COR-L47 (cell line): ENCODE measurements at places on chromosomes 3 and 15.
A peak's percentile ranks its signal among the peaks of the same experiment; 100 is the strongest.

DNA sequence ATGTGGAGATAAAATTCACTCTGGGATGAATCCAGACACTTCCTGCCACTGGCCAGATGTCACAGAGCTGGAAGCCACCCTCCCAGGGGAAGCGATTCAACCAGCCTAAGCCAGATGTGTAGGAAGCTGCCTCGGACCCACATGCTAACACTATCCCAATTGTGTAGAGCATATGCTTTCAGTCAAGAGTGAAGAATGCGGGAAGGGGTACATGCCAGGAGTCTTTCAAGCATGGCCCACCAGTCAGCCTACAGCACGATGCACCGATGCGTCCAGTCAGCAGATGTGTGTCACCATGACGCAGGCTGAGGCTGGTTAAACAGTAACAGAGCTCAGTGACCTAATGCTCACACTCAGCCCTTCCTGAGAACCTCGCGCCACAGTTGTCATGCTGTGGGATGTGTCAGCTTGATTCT is 38.8 kb upstream of the BNC1 start:
- DNase-seq, result no peak

- no peak for DNase-seq
Measured at GRCh38 chr3:58299839-58300516, 6.1 kb upstream of the RPP14 start.

DNA sequence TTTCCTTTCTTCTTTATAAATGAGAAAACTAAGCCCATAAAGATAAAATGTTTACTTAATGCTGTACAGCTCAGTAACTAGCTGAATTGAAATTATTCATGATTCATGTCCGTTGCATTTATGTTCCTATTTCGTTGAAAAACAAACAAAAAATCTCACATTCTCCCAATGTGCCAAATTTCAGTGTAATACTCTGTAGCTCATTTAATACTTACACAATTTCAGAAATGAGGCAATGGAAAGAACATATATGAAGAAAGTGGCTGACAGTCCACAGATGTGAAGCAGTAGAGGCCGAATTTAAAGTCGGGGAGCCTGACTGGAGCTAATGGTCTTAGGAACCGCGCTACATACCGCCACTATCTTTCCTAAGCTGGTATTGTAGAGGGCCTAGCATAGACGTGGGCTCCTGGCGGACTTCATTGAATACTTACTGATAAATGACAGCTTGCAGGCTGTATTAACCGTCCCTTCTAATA is 651 bp downstream of the PLSCR2 start:
- DNase-seq, result no peak

GRCh38 chr3:33877187-33877586 is 78.8 kb downstream of the PDCD6IP start:
- no peak for DNase-seq

DNA sequence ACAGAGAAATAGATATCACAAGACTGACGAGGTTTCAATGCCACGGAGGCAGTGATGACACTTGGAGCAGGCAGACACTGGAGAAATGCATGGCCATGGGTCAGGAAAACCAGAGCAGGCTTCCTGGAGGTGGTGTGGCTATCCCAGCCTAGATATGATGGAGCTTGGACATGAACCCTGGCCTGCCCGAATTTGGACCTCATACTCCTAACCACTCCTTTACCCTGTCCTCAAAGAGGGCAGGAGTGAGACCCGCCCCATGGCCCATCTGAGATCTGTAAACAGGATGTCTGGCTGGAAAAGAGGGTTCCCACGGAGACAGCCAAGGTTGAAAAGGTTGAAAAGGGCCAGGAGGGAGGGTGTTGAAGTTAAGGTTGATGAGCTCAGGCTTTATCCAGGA is 31.0 kb downstream of the CPN2 start:
- no peak for DNase-seq

GRCh38 chr15:52252781-52253180 is 42.8 kb downstream of the MYO5C start:
- no peak for DNase-seq

- no peak for DNase-seq
Measured at GRCh38 chr15:81560405-81560804, 186.4 kb upstream of the TMC3 start.

DNA sequence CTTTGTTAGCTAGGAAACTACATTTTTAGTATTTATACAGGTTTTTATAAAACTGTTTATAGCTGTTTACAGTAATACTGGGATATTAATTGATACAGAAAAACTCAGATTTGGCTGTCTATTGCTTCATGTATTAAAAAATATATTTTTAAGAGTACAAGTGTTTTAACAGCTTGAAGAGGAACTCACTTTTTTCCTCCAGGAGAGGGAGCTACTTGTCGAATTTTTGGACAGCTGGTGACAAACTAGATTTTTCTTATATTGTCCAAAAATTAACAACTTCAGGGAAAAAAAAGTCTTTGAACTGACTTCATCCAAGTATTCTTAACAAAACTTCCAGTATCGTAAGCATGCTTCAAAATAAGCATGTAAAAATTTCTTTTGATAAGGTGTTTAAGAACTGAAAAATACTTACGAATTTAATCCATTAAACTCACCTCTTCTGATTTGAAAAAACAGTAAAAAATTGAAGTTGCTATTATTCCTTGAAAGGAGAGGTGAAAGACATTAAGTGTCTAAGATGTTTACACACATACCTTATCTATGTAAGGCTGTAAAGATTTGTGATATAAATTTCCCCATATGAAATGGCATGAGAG is 4.0 kb downstream of the DIPK2A start:
- peak; percentile 8 for DNase-seq

GRCh38 chr3:150169330-150169940 is 198.7 kb upstream of the PFN2 start:
- DNase-seq, result no peak

DNA sequence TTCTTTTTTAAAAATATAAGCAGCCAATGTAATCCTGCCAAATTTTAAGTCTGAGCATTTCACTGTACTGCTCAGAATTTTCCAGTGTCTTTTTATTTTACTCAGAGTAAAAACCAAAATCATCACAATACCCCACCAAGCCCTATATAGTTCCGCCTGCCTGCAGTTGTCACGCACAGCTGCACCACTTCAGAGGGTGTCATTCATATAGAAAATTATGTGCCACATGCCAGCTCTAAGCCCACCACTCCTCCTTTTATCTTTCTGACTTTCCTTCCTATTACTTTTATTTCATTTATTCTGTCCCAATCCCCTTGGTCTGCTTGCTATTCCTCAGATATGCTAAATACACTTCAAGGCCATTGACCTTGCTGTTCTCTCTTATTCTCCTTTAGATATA is 233.1 kb upstream of the DPPA4 start:
- DNase-seq, result no peak

DNA sequence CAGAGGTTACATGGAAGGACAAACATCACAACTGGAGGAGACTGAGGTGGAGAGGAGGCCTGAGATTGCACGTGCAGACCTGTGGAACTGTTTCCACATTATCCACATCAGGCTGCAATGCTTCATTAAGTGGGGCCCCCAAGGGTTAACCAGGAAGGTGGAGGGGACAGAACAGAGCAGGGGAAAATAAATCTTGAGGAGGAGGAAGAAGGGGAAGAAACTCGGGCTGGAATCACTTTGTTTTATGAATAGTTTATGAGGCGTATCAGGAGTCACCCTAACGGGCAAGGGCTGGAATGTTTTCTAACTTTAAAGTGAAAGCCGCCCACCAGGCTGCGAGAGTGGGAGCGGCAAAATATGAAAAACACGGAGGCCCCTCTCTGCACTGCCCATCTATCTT is 154.9 kb downstream of the WNT5A start:
- no peak for DNase-seq

DNA sequence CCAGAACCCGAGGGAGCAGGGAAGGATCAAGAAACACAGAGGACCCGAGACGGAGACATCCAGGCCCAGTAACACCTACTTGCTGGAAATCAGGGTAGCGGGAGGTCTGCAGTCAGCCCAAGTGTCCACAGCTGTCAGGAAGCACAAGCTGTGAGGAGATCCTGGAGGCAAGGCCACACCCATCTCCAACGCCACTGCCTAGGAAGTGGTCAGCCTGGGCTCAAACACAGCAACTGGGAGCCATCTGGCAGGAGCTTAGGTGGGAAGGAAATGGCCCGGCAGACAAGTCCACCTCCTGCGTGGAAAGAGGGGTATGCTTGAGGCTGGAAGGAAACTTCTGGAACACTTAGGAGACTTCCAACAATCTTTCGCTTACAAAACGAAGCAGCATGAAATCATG is 407.1 kb downstream of the VPS13C start:
- DNase-seq, result peak; percentile 4

DNA sequence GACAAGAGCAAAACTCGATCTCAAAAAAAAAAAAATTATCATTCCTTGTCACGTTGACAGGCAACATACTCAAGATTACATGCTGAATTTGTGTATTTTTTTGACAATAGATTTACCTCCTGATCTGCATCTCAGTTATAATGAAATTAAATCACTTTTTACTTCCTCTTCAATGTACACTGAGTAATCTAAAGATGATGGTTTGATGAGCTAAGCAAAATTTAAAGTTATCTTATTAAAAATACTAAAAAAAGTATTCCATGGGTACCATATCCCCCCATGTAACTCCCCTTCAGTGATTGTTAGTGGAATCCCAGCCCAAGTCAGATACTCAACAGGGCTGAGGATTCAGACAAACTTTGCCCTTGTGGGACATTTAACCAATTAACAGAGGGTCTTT is 463.2 kb downstream of the OCA2 start:
- DNase-seq, result no peak

DNA sequence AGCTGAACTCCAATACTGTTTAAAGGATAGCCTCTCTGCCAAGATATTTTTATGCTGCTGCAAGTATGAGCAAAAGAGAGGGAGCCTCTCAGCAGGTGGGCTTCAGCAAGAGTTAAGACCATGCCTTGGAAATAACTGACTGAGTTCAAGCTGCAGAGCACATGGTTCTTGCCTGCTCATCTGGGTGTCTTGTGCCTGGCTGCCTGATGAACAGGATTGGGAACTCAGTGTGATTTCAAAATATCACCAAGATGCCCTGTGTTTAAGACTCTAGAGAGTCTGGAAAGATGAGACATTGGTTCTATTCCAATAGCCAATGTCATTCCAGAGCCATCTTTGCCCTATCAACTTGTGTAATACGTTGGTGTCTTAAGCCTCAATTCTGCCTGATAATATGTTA is 147.5 kb upstream of the VEPH1 start:
- no peak for DNase-seq

DNA sequence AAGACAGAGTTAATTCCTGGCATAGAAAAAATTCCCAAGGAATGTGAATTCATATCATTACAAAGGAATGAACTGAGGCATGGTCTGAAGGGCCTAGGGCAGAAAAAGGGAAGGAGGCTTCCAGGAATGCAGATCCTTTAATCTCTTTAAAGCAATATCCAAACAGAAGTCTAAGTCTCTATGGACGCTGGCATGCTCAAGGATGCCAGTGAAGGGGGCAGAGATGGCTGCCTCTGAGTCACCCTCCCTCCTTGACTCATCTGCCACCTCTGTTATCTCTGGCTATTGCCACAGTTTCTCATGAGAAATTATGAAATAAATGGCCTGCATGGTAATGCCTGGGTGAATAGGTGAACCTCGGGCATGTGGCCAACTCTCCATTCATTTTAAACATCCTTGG is 96.3 kb upstream of the BCL6 start:
- no peak for DNase-seq

DNA sequence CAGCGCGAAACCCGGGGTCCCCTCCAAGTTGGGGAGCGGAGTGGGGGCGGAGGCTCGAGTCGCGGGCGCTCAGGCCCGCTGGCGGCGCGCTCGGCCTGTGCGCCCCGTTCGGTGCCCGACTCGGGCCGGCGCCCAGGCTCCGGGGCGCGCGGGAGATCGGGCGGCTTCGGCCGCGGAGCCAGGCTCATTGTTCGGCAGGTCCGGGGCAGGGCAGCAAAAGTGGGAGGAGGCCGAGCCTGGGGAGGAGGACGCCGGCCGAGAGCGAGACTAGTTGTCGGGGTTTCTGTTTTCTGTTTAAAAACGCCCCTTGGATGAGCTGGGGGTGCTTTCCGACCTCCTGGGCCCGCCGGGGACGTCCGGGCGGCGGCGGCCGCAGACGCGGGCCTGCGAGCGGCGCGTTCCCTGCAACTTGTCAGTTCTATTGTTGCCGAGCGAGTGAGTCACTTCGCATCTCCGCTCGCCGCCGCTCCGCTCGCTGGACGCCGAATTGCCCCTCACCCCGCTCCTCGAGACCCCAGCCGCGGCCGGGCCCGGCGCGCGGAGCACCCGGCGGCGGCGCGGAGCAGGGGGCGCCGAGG is 676 bp downstream of the TCF12 start:
- DNase-seq, result peak; percentile 36

DNA sequence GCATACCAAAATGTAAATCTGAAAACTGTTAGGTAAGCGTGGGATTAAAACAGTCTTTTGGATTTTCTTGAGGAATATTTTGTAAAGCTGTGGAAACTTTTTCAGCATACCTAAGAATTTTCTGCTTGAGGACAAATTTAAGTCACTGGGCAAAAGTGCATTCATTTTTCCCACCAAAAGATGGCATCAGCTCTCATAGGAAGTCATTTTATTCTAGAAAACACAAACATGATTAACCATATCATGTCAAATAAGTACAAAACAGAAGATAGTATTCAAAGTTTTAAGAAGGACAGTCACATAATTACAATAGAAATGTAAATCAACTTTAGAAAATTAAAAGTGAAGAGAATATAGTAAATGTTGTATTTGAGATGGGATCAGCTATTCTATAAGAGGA is 63.5 kb downstream of the SLC49A4 start:
- DNase-seq, result no peak

- DNase-seq, result no peak
Measured at GRCh38 chr3:69160107-69160506, 37.7 kb upstream of the LMOD3 start.

GRCh38 chr3:107373896-107374295 is 3.3 kb upstream of the CCDC54 start:
- no peak for DNase-seq

GRCh38 chr3:65279225-65279782 is 591.5 kb upstream of the ADAMTS9 start:
- DNase-seq, result no peak

DNA sequence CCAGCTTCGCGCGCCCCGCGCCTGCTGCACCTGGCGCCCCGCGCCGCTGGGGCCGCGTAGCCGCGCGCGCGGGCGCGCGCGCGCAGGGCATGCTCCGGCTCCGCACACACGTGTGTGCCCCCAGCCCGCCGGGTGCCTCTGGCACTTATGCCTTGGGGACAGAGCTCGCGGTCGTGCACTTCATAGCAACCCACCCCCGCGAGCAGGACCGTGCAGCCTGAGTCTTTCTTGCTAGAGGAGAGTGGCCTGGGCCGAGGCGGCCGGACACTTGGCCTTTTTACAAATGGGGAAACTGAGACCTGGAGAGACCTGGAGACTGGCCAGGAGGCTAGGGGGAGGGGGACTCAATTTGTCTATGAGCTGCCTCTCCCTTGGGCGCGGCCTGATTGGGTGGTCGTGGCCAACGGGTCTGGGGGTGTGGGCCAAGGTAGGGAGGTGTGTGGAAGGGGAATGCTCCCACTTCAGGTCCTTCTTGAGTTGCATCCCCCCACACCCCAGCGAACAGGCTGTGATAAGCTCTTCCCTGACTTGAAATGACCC is 562 bp downstream of the NBEAL2 start:
- no peak for DNase-seq
